ENCODE measurements at places on chromosomes 11 and 22. TPM values are rescaled to one million over a fixed set of nuclear protein-coding genes. Genes with fewer than 3 reads are reported as not detected.

The ADSL gene
- polyA plus RNA-seq, result 119 TPM

The LRRC4C gene
- polyA plus RNA-seq, result 17.0 TPM

The XKR3 gene
- polyA plus RNA-seq, result not detected

The WNT7B gene
- 7.5 TPM for polyA plus RNA-seq

The DGCR6 gene
- 6.6 TPM for polyA plus RNA-seq

The ESAM gene
- polyA plus RNA-seq, result 55.2 TPM

The ABCC8 gene
- 1.2 TPM for polyA plus RNA-seq

The ADAMTS8 gene
- polyA plus RNA-seq, result 2.5 TPM

The WT1 gene
- 223 TPM for polyA plus RNA-seq

The OR10A2 gene
- polyA plus RNA-seq, result 0.08 TPM

The RIBC2 gene
- 7.0 TPM for polyA plus RNA-seq

The PTPN5 gene
- 0.81 TPM for polyA plus RNA-seq

The SPON1 gene
- polyA plus RNA-seq, result 76.3 TPM

The ACTN3 gene
- polyA plus RNA-seq, result 1.1 TPM

The ZNF214 gene
- 14.0 TPM for polyA plus RNA-seq

All from left kidney (tissue), 8 donors.